ENCODE measurements at places on chromosomes 6 and 20.

DNA sequence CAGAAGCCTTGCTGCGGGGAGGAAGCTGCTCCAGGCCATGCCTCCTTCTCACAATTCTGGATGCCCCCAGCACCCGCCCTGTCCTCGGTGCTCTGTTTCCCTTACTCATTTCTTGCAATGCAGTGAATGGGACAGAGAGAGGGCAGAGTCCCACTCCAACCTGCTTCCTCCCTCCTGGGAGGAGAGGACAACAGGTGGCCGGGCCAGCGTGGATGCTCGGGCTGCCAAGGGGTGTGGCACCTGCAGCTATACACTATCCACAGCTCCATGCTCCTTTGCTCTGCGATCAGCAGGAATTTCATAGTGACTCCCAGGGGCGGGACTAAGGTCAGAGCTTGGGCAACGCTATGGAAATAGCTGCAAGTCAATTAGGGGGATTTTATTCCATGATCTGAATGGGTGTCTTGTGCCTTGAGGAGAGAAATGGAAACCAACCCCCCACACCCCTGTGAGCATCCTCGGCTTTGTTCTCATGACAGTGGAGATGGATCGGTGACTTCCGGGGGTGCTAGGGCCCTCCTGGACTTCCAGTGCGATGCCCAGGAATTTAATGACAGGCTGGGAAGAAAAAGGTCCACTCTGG, 192.5 kb downstream of the MYLK4 start:
- ATAC-seq = no peak

- no peak for ATAC-seq
These were observed 124.9 kb upstream of the MAFB start for GRCh38 chr20:40813708-40814630.

DNA sequence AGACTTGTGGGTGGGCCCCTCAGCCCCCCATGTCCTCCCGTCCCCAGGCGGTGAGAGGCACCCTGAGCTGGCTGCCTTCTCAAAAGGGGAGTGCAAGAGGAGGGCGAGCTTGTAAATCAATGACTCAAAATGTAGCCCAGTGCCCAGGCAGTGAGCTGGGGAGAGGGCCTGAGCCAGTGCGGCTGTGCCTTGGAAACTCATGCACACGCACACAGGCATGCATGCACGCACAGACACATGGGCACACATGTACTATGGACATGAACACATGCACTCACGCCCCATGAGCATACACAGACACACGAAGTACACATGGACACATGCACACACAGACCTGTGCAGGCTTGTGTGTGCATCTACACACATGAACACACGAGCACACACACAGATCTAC, 133.5 kb downstream of the TAF4 start:
- ATAC-seq = no peak

GRCh38 chr20:31430568-31431115, 9.8 kb upstream of the DEFB123 start:
- no peak for ATAC-seq

GRCh38 chr6:43511824-43512415, 1.8 kb upstream of the LRRC73 start:
- ATAC-seq = no peak

DNA sequence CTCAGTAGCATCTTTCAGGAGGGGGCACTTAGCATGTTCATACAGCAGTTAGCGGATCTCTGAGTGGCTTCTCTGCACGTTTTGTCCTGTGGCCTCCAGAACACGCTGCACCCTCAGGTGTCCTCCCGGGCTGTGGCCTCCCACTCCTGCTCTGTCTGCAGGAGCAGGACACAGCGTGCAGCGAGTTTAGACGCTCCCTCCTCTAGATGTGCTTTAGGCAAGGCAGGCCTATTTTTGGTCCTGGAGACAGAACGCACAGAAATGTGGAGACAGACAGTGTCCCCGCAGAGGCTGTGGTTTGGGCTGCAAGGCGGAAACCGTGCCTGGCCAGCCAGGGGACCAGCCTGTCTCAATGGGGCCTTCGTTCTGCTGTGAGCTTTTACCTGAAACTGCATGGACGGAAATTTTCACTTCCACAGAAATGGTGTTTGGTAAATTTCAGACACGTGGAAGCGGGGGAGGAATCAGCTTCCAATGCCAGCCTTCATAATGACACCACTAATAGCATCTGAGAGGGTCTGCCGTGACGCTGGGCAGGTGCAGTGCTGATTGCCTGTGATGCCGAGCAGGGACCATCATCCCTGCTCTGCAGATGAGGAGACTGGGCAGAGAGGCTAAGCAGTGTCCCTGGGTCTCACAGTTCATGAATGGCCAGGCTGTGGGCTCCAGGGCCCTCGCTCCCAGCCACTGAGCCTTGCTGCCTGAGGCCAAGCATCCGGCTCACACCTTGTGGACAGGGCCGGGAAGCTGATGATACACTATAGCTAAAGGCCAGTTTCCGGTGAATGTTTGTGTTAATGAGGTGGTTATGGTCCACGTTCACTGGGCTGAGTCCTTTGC, 120.9 kb downstream of the SYCP2 start:
- no peak for ATAC-seq

GRCh38 chr6:6688951-6689350, 100.4 kb downstream of the LY86 start:
- ATAC-seq = no peak
